ENCODE measurements at places on chromosomes 5 and 9. TPM values are rescaled to one million over a fixed set of nuclear protein-coding genes. Genes with fewer than 3 reads are reported as not detected.

The IRF1 gene
- polyA plus RNA-seq: 0.96 TPM

The NTRK2 gene
- polyA plus RNA-seq: 14.2 TPM

The AGXT2 gene
- polyA plus RNA-seq: not detected

The SUSD3 gene
- not detected for polyA plus RNA-seq

The NR4A3 gene
- polyA plus RNA-seq: 3.3 TPM

All from neural cell (in vitro differentiated cells).